ENCODE measurements at places on chromosomes 3 and 15.

- DNase-seq, result peak; percentile 94
These were observed 1.1 kb upstream of the SMAD6 start for GRCh38 chr15:66700802-66701421.

DNA sequence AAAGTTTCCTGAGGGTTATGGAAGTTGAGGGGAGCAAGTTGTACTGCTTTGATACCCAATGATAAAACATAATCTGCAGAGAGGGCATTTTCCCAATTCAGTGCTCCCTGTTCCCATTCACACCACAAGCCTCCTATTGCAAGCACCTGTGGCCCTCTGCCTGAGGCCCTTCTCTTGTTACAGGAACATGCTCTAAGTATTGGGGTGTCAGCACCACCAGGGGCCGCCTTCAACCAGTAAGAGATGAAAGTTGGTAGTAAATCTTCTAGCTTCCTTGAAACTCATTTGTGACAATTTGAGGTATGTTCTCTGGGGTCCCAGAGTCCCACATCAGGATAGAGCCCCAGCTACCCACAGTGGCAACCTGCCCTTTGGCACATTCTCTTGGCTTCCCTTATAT lies 265.4 kb upstream of the ARHGEF26 start:
- no peak for DNase-seq

DNA sequence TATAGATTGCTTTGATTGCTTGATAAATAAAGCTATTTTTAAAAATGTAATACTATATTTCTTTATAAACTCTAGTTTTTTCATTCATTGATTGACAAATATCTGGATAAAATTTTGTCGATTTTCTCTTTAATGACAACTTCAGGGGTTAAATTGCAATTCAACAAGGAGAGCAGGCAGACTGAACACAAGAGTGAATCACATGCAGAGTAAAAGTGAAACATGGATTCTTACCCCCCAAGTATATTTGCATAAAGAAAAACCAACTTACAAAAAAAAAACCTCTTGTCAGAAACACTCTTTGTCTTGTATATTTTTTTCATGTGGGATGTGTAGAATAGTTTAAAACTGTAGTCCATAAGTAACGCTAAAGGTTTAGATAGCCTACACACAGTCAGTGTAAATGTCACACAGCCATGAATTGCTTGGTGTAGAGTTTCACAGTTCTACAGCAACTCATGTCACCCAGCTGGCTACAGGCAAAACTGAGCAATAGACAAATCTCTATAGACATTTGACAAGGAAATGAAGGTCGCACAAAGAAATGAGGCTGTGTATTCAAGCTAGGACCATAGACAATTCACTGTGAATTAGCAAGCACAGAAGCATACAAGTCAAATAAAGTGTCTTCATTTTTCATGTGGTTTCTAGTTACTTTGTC lies 141.6 kb downstream of the THRB start:
- DNase-seq, result no peak

DNA sequence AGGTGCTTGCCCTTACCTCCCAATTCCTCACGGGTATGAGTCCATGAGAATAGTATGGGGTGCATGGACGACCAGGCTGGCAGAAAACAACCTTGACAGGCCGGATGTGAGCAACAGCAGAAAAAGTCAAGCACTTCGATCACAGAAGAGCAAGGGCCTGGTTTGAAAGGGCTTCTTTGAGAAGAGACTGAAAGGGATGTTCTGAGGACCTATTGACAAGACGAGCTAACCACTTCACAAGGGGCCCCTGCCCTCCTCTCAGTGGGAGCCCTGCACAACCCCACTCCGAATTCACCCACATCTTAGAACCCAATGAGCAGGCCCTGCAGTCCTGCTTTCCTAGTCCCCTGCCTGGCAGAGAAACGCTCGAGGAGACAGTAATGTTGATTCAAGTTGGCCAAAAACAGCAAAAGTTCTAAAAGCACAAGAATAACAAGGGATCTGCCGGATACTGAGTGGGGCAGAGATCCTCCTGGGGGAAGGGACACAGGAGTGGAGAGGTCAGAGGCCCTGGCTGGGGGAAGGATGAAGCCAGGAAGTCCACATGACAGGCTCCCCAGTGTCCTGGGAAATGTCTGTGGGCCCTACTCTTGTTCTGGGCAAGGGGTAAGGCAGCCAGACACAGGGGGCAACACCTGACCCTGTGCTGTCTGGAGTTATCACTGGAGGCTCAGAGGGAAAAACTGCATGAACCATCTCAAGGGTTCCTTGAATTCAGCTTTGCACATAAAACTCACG lies 14.8 kb upstream of the CX3CR1 start:
- DNase-seq, result no peak

GRCh38 chr3:168030577-168030976 lies 65.1 kb downstream of the GOLIM4 start:
- DNase-seq, result no peak

- DNase-seq, result no peak
These were observed 11.9 kb downstream of the GPR176 start for GRCh38 chr15:39908186-39908585.

GRCh38 chr15:67190813-67191212 lies 63.6 kb downstream of the AAGAB start:
- no peak for DNase-seq

DNA sequence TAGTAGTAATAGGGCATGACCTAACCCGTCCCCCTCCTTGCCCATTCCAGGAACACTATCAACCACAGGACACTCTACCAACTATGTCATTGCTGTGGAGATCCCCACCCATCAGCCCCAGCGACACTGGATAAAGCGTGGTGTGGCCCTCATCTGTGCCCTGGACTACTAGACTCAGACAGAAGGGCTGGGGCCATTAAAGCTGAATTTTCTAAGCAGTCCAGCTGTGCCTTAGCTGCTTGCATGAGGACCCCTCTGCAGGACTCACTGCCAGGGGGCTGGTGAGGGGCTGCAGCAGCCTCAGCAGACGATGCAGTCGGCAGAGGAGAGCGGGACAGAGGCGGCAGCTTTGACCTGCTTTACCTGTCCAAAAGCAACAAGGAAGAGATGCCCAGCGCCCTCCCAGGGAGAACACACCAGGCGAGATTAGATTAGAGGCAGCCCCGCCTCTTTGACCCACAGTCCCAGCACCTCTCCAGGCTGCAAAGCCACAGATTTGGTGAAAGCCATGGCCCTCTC lies 44.6 kb downstream of the SEMA3G start:
- no peak for DNase-seq

- no peak for DNase-seq
These were observed 781 bp upstream of the CYP1A1 start for GRCh38 chr15:74725845-74726773.

- no peak for DNase-seq
These were observed 296.3 kb downstream of the UACA start for GRCh38 chr15:70466895-70467529.

DNA sequence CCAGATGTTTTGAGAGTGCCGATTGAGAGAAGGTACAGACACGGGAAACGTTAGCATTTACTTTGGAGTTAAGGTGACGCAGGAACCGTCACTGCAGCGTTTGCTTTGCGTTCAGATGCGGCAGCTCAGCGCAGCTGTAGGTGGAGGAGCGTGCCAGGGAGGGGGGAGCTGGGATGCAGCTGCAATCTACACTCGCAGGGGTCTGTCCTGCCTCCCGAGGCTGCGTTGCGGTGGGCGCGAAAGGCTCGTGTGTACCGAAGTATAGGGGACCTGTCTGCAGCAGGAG lies 425 bp upstream of the FYTTD1 start:
- no peak for DNase-seq

DNA sequence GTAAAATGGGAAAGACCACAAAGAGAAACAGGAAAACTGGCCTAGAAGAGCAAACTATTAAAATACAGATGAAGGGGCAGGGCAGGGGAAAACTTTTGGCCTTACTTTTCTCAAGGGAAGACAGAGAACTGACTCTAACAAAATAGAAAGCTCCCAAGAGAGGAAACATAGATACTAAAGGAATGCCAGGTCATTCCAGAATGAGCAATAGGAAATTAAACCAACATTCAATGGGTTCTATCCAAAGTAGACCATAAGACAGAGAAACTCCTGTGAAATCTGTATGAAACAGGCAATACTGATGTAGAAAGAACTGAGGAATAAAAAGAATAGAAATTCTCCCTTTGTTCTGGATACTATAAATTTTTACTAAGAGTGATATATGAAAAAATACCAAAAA lies 491.8 kb downstream of the MECOM start:
- no peak for DNase-seq

DNA sequence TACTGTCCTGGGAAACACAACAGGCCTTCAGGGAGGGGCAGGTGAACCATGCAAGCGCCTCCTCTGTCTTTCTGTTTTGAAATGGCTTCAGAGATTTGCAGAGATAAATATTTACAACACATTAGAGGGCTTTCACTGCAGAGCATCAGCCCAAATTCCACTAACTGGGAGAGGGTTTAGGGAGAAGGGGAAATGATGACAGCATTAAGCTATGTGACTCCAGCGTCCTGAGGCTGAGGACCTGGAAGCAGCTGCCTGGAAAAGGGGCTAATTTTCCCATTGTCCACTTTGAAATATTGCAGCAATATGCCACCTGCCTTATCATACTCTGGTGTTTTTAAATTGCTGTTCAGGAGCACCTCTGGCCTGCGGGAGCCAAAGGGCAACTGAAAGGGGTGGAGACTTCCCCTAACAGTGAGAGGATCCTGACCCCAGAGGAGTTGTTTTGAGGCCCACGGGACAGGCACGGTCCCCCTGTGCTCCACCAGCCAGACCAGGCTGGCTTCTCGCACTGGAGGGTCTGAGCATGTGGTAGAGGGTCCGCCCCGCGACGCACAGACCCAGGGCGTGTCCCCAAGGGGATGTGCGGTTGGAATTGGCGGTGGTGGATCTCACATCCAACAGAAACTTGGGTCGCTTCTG lies 110.6 kb downstream of the XXYLT1 start:
- DNase-seq, result no peak

DNA sequence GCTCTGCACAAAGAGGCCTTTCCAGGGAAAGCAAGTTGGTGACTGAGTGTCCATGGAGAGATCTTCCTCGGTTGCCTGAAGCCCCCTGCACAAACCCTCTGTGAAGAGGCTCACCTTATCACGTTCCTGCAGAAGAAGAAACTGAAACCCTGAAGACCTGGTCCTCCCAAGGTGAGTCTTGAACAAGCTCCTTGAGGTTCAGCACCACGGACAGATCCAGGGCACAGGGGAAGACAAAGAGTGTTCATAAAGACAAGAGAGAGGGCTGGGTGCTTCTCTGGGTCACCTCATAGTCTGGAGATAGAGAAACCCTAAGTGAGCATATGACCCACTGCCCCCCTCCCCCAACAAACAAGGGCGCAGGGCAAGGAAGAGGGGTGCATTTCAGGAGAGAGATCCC lies 21.7 kb upstream of the TBC1D21 start:
- peak; percentile 58 for DNase-seq

- no peak for DNase-seq
These were observed 23.4 kb downstream of the WHAMM start for GRCh38 chr15:82832601-82833361.

- DNase-seq, result no peak
These were observed at the start of gene NUP210 for GRCh38 chr3:13420045-13420830. Gene NUP210, minus strand, starts transcription at chr3:13420322. Its CDS starts 96 bp downstream, at chr3:13420226.

DNA sequence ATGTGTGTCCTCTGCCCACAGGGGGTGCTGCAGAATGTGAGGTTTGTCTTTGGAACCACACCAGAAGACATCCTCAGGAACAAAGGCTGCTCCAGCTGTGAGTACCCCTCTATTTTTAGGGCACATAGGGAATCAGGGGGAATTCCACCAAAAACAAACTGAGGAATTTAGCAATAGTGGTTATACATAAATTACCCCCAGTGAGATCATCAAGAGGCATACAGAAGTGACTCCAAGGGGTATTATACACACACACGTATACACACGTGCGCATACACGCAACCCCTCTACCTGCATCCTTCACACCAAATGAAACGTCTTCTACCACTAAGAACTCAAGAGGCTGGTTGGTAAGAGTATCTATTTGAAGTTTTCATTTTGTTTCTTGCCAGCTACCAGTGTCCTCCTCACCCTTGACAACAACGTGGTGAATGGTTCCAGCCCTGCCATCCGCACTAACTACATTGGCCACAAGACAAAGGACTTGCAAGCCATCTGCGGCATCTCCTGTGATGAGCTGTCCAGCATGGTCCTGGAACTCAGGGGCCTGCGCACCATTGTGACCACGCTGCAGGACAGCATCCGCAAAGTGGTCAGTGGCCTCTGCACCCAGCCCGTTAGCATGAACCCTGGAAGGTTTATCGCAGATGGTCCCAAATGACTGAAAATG lies 2.9 kb downstream of the THBS1 start:
- DNase-seq, result no peak

DNA sequence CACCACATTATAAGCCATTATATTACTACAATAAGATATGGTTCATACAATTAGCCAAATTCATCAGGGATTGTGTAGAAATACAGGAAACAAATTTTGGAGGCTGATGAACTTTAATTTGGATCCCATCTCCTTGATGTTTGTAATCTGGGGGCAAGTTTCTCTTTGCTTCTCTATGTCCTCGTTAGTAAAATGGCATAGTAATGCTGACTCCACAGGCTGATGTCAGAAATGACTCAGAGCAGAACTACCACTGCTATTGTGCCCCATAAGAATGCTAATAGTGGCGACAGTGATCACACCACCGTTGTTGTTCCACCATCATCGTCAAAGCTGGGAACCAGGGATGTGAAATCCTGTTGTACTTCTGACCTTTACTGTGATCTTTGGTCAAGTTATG lies 722.3 kb upstream of the LMCD1 start:
- no peak for DNase-seq

- no peak for DNase-seq
These were observed 156.8 kb upstream of the ICE2 start for GRCh38 chr15:60635507-60636352.

- DNase-seq, result no peak
These were observed 733.7 kb upstream of the CFAP20DC start for GRCh38 chr3:59783468-59783988.

GRCh38 chr3:76487446-76487845 lies 552.5 kb upstream of the ROBO2 start:
- DNase-seq, result no peak

- DNase-seq, result no peak
These were observed 508.9 kb upstream of the ADAMTS9 start for GRCh38 chr3:65196663-65197062.

DNA sequence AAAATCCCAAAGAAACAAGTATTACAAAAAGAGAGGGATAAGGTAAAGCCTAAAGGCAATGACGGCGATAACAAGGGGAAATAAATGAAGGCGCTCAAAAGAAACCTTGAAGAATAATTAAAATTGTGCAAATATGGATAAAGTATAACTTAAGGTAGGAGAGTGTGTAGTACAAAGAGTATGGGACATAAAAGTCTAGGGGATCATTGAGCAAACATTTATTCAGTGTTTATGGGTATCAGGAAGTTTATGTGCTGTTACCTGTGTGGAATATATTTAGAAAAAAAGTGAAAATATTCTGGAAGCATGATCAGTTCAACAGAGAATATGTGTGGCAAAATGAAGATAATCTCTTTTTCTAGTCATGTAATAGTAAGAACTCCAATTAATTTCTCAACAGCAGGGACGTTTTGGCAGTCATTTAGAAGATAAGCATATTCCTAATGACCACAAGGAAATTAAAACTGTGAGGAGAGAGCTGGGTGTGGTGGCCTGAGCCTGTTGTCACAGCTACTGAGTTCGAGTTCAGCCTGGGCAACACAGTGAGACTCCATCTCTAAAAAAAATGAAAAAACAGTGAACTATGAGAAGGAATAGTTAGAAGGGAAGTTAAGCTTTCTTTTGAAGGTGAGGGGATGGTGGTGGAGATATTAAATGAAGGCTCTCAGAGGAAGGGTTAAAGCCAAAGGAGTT lies 27.4 kb downstream of the GOLM2 start:
- DNase-seq, result no peak
